Fibroblast of mammary gland (primary cell): ENCODE measurements at places on chromosomes 4 and X.

DNA sequence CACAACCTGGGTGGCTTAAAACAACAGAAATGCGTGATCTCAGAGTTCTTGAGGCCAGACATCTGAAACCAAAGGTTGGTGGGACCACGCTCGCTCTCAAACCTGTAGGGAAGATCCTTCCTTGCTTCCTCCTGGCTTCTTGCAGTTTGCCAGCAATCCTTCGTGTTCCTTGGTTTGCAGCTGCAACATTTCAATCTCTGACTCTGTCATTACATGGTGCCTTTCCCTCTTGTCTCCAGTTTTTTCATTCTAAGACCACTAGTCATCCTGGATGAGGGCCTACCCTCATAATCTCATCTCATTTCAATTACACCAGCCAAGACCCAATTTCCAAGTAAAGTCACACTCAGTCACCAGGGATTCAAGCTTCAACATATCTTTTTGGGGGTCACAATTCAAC is 388.0 kb downstream of the GPM6A start:
- no peak for DNase-seq

GRCh38 chr4:6847178-6847577 is 62.4 kb upstream of the TBC1D14 start:
- DNase-seq: no peak

DNA sequence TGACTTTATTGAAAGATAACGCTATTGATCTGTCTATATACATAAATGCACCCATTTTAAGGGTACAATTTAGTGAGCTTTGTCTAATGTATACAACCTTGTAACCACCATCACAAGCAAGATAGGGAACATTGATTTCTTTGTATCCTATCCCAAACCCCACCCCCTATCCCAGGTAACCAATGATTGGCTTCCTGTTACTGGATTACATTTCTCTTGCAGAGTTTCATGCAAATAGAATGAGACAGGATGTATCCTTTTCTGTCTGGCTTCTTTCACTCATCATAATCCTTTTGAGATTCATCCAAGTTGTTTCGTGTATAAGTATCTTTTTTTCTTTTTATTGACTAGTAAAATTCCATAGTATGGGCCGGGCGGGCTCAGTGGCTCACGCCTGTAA is 1.6 kb upstream of the GRIPAP1 start:
- no peak for DNase-seq

- peak; percentile 82 for DNase-seq
Measured at GRCh38 chr4:121726642-121727268, 30.0 kb upstream of the ANXA5 start.

DNA sequence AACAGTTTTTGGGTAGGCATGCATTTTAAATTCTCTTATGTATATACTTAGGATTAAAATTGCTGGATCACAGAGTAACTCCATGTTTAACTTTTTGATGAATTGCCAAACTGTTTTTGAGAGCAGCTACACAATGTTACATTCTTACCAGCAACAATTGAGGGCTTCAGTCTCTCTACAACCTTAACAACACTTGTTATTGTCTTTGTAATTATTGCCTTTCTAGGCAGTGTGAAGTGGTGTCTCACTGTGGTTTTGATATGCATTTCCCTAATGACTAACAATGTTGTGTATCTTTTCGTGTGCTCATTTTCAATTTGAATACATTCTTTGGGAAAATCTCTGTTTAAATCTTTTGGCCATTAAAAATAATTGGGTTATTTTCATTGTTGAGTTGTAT is 17.3 kb upstream of the F11 start:
- DNase-seq: no peak

GRCh38 chrX:87006561-87006960 is 511.0 kb upstream of the KLHL4 start:
- no peak for DNase-seq
